ENCODE measurements at places on chromosomes 7 and 10.

DNA sequence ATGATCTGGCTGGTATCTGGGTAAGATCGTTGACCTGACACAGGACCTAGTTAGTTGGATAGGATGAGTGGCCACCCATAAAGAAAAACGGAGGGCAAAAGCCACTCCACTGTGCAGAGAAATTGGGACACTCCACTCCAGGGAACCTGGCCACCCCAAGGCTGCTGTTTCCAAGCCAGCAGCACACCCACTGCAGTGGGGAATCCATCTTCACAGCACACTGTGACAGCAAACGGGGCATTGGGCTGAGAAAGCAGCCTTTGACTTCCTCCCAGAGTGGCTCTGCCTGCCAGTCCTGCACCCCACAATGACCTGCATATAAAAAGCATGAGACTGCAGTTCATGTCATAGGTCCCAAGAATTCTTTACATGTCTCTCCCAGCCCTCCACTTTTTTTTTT is 52.9 kb downstream of the MTPN start:
- H3K27ac ChIP-seq: no peak overlapping the region
- no peak for DNase-seq
- H3K36me3 ChIP-seq: peaks cover 3% of the 10 kb centered on the region
- no peak overlapping the region for H3K4me3 ChIP-seq
- H3K4me1 ChIP-seq: peaks cover 5% of the 10 kb centered on the region

DNA sequence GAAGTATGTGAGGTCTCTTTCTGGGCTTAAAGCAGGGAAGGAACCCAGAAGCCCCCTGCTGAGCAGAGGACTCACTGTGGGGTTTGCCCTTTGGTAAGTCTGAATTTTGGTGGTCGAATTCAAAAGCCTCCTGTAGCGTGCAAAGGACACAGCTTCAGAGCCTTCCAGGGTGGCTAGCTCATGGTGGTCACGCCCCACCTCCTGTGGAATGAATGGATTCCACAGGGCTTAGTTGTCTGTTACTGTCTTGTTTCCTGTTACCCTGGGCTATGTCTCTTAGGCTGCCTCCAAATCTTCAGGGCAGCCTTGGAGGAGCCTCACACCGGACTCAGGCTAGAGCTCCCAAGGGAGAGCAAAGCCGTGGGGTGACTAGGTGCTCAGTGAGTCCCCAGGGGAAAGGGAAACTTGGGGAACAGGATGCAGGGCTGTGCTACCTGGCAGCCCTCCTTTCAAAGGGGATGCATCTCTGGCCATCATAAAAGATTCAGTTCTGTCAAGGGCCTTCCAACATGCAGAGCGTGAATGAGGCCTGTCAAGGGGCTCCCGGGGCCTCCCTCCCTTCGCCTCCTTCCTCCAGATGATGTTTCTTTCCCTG is 211.7 kb downstream of the CCSER2 start:
- no peak for DNase-seq
- peaks cover 9% of the 10 kb centered on the region for H3K4me1 ChIP-seq
- no peaks in the 10 kb centered on the region for H3K36me3 ChIP-seq
- H3K4me3 ChIP-seq: peak overlapping the region; percentile 41
- H3K27me3 ChIP-seq: peaks cover 44% of the 10 kb centered on the region

DNA sequence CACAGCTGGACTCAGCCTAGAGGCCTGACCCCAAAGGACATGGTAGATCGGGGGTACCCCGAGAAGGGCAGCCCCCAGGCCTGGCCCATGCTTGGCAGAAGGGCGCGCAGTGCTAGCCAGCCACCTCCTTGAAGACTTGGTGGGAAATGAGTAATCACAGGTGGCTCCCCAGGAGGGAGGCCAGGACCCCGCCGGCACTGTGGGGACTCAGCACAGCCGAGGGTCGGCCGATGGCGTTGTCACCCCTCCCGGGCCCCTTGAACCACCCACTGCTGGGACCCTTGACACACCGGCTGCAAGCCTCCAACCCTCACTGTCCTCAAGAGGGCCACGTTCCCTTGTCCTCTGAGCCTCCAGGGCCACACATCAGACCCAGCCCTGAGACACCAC is 27.7 kb downstream of the ADGRA1 start:
- no peak overlapping the region for H3K4me3 ChIP-seq
- peaks cover 1% of the 10 kb centered on the region for H3K4me1 ChIP-seq
- H3K27me3 ChIP-seq: peaks cover 1% of the 10 kb centered on the region

GRCh38 chr10:804191-804781 is 114.8 kb upstream of the DIP2C start:
- H3K27me3 ChIP-seq: no peaks in the 10 kb centered on the region
- peaks cover 21% of the 10 kb centered on the region for H3K4me1 ChIP-seq
- no peak overlapping the region for H3K27ac ChIP-seq
- H3K4me3 ChIP-seq: no peak overlapping the region
- DNase-seq: peak; percentile 85
- H3K36me3 ChIP-seq: peaks cover 36% of the 10 kb centered on the region

GRCh38 chr7:99835189-99835588 is 7.4 kb downstream of the CYP3A43 start:
- H3K27ac ChIP-seq: no peak overlapping the region
- no peak overlapping the region for H3K4me3 ChIP-seq
- no peaks in the 10 kb centered on the region for H3K4me1 ChIP-seq
- DNase-seq: peak; percentile 78

GRCh38 chr7:102303669-102304422 is 17.2 kb downstream of the SH2B2 start:
- no peak overlapping the region for H3K4me3 ChIP-seq
- H3K27ac ChIP-seq: no peak overlapping the region
- H3K4me1 ChIP-seq: no peaks in the 10 kb centered on the region
- peaks cover 9% of the 10 kb centered on the region for H3K36me3 ChIP-seq

GRCh38 chr7:76408121-76408560 is 1.4 kb downstream of the SSC4D start:
- H3K36me3 ChIP-seq: peaks cover 4% of the 10 kb centered on the region
- H3K4me3 ChIP-seq: no peak overlapping the region

DNA sequence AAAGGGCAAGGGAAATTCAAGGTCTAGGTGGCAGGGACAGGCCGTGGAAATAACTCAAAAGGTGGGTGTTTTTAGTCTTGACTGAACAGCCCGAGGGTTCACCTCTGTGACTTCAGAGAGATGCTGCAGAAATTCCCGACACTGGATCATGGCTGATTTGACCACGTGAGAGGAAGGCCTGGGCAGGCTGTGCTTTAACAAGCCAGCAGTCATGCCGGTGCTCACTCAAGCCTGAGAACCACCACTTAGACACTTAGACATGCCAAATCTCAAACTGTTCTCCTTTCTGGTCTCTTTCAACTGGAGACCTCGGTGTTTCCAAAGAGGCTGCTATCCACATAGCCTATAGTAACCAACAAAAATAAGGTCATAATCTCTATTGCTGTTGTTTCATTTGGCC is 15.4 kb downstream of the TECTB start:
- H3K27me3 ChIP-seq: no peaks in the 10 kb centered on the region
- no peak for DNase-seq
- H3K4me3 ChIP-seq: no peak overlapping the region
- no peaks in the 10 kb centered on the region for H3K4me1 ChIP-seq
- no peak overlapping the region for H3K27ac ChIP-seq

GRCh38 chr10:30445711-30446110 is 11.7 kb downstream of the MAP3K8 start:
- H3K27me3 ChIP-seq: no peaks in the 10 kb centered on the region
- H3K36me3 ChIP-seq: peaks cover 55% of the 10 kb centered on the region
- no peak for DNase-seq
- no peak overlapping the region for H3K27ac ChIP-seq
- peaks cover 7% of the 10 kb centered on the region for H3K4me1 ChIP-seq

DNA sequence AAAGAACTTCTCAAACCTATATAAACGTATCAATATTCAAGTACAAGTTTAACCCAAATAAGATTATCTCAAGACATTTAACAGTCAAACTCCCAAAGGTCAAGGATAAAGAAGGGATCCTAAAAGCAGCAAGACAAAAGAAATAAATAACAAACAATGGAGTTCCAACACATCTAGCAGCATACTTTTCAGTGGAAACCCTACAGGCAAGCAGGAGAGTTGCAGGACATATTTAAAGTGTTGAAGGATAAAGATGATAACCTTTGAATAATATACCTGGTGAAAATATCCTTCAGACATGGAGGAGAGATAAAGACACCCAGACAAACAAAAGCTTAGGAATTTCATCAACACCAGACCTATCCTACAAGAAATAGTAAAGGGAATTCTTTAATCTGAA is 82.8 kb downstream of the TES start:
- no peak overlapping the region for H3K4me3 ChIP-seq
- H3K27me3 ChIP-seq: no peaks in the 10 kb centered on the region
- no peak for DNase-seq
- H3K27ac ChIP-seq: no peak overlapping the region
- no peaks in the 10 kb centered on the region for H3K36me3 ChIP-seq
- H3K4me1 ChIP-seq: no peaks in the 10 kb centered on the region

DNA sequence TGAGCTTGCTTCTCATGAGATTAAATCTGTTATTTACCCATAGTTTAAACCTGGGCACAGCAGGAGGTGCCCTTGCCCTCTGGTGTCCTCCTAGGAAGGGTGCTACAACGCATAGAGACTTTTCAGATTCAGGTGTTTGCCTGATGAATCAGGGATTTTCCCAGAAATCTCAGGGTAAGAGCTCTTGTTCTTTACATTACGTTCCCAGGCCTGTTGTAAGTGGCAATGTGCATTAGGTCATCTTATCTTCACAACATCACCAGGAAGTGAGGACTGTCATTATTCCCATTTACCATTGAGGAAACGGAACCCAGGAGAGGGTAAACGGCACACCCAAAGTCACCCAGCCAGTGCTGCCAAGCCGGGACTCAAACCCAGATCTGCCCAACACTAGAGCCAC is 73.0 kb downstream of the NHLRC2 start:
- no peak overlapping the region for H3K27ac ChIP-seq
- H3K4me3 ChIP-seq: no peak overlapping the region
- no peaks in the 10 kb centered on the region for H3K36me3 ChIP-seq
- no peaks in the 10 kb centered on the region for H3K27me3 ChIP-seq

DNA sequence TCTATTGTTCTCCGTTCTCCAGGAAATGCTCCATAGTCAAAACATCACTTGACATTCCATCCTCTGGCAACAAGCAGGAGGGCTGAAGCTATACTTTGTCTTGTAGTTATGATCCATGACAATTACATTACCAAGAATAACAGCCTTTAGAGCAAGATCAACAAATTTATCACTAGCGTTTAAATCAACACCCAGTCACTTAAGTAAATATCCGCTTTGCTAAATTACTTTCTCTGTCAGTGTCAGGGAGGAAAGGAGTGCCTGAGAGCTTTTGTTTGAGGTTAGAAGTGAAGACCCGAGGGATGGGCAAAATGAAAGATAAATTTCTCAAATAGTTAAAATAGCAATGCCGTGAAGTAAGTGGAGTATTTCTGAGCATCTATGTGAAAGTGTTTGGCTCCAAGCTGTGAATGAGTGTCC is 236.1 kb upstream of the BMPER start:
- H3K4me3 ChIP-seq: no peak overlapping the region
- H3K27ac ChIP-seq: no peak overlapping the region
- H3K36me3 ChIP-seq: no peaks in the 10 kb centered on the region
- H3K27me3 ChIP-seq: no peaks in the 10 kb centered on the region
- H3K4me1 ChIP-seq: no peaks in the 10 kb centered on the region

DNA sequence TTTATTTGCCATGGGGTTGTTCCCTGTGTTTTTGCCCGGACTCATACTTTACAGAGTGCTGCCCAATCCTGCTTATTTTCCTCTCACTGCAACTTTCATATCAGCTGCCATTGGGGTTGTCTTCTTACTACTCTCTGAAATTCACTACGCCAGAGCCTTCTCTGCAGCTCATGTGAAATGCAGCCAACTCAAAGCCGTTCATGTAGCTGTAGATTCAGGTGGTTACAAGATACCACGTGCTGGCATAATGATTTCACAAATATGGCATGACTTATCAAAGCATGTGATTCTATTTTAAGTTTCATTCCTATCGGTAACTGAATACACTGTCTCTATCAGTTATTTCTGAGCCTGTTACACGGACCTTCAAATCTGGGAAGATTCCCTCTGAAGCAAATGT is 130.3 kb upstream of the WNT16 start:
- no peaks in the 10 kb centered on the region for H3K36me3 ChIP-seq
- no peak for DNase-seq
- H3K27ac ChIP-seq: no peak overlapping the region
- H3K4me1 ChIP-seq: no peaks in the 10 kb centered on the region
- H3K4me3 ChIP-seq: no peak overlapping the region

DNA sequence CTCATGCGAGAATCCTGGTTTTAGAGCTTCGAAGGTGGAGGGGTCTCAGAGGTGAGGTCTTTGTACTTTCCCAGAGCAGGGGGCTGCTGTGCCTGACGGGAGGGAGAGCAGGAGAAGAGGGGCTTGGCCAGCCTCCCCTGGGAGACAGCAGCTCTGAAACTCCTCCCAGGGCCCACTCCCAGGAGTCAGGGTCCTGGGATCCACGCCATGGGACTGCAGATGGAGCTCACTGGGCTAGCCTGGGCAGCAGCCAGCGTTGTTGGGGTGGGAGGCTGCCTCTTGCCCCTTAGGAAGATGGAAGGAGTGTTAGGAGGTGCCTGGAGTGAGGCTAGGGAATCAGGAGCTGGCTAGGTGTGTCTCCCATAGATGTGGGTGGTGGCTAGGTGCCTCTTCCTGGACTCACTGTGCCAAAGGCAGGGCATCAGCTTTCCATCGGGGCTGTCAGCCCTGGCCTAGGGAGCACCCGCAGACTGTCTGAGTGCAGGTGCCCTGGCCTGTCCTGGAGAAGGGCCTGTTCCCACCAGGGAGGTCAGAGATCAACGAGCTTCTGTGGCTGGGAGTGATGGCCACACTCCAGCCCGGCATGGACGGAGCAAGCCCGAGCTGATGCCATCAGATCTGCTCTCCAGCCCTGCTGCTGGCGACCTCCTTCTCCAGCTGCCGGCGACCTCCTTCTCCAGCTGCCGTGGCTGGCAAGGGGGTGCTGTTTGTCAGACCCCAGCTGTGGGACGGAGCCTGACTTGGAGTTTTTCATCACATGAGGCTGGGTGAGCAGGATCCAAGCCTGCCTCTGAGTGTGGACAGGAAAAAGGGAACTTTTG is 111.3 kb downstream of the PTPN20 start:
- peaks cover 13% of the 10 kb centered on the region for H3K4me1 ChIP-seq
- H3K4me3 ChIP-seq: no peak overlapping the region
- H3K27ac ChIP-seq: no peak overlapping the region
- H3K36me3 ChIP-seq: no peaks in the 10 kb centered on the region
- no peaks in the 10 kb centered on the region for H3K27me3 ChIP-seq

- no peak overlapping the region for H3K27ac ChIP-seq
- no peaks in the 10 kb centered on the region for H3K27me3 ChIP-seq
- H3K4me3 ChIP-seq: no peak overlapping the region
- H3K4me1 ChIP-seq: no peaks in the 10 kb centered on the region
- no peak for DNase-seq
These were observed 240.0 kb upstream of the RHOBTB1 start for GRCh38 chr10:61183967-61184366.

GRCh38 chr7:10156972-10157371 is 816.7 kb upstream of the PHF14 start:
- no peak overlapping the region for H3K27ac ChIP-seq
- no peaks in the 10 kb centered on the region for H3K36me3 ChIP-seq
- H3K27me3 ChIP-seq: no peaks in the 10 kb centered on the region
- H3K4me1 ChIP-seq: no peaks in the 10 kb centered on the region
- no peak for DNase-seq
- no peak overlapping the region for H3K4me3 ChIP-seq

GRCh38 chr10:128573986-128574385 is 447.8 kb upstream of the MKI67 start:
- no peaks in the 10 kb centered on the region for H3K4me1 ChIP-seq
- no peak for DNase-seq
- H3K27ac ChIP-seq: no peak overlapping the region
- no peaks in the 10 kb centered on the region for H3K36me3 ChIP-seq
- H3K4me3 ChIP-seq: no peak overlapping the region

- H3K4me3 ChIP-seq: no peak overlapping the region
- no peak for DNase-seq
- no peak overlapping the region for H3K27ac ChIP-seq
- H3K36me3 ChIP-seq: no peaks in the 10 kb centered on the region
These were observed 2.4 kb downstream of the GPR158 start for GRCh38 chr10:25177093-25177753.
